ENCODE measurements at places on chromosomes 11 and 22.

DNA sequence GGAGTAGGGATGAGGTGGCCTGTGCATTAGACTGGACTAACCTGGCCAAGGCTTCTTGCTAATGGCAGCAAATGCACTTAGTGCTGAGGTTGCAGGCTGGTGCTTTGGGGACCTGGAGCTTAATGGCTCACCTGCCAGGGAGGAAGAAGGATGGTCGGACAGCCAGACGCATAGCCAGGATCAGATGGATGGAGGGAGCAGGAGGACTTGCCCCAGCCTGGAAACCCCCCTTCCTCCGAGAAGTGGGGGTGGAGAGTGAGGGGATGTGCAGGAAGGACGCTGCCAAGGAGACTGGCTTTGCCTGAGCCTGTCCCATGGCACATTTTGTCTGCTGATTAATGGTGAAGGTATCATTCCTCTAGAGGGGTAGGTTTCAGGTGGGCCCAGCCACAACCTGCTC is 17.9 kb downstream of the IGLL1 start:
- peaks cover 12% of the 10 kb centered on the region for H3K4me1 ChIP-seq
- no peaks in the 10 kb centered on the region for H3K36me3 ChIP-seq
- no peak overlapping the region for H3K27ac ChIP-seq
- H3K27me3 ChIP-seq: peaks cover 41% of the 10 kb centered on the region

GRCh38 chr11:28223994-28224393 is 115.8 kb downstream of the METTL15 start:
- H3K4me1 ChIP-seq: no peaks in the 10 kb centered on the region
- no peak for DNase-seq
- H3K27ac ChIP-seq: no peak overlapping the region
- H3K36me3 ChIP-seq: no peaks in the 10 kb centered on the region

DNA sequence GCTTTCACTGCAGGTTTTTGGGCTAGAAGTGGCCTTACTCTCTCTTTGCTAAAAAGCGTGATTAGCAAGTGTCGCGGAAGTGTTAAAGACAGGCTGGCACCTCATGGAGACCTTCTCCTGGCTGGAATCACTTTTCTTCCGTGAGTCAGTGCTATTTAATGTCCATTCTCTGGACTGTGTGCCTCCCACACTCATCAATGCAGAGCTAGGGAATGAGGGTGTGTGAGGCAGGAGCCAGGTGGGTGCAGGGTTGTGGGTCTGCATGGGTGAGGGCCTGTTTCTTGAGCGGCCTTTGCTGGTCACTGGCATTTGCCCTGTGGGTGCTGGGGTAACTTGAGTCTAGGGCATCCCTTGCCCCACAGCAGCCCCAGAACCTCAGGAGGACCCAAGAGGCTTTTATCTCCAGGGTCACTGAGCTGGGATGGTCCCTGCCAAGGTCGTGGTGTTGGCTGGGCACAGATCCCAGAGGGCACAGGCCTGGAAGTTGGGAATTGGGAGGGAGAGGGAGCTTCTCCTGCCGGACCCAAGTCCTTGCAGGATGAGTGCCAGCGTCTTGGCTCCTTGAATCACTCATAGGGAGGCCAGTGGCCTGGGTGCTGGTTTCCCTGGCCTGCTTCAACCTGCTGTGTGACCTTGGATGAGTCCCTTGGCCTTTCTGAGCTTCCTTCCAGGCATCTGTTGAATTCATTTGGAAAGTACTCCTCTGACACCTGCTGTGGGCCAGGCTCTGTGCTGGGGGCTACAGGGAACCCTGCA is 30.0 kb downstream of the KIAA1671 start:
- no peaks in the 10 kb centered on the region for H3K4me1 ChIP-seq
- no peak overlapping the region for H3K4me3 ChIP-seq
- no peaks in the 10 kb centered on the region for H3K36me3 ChIP-seq
- no peak overlapping the region for H3K27ac ChIP-seq
- H3K27me3 ChIP-seq: peaks cover 7% of the 10 kb centered on the region

DNA sequence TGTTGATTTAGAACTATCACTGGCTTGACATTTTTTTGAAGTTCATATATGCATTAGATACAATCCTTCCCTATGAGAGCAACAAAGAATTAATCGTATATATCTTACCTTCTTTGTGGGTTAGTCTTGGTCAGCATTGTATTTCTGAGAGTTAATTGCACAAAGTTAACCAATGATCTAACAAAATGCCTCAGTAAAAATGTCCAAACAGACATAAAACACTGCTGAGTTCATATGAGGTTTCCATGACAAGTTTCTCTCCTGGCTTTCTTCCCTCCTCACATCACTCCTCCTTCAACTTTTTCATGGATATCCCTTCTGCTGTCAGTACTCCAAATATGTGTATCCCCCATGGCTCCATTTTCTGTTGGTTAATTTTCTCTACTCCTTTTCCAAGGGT is 9.0 kb downstream of the MAP6 start:
- no peaks in the 10 kb centered on the region for H3K27me3 ChIP-seq
- no peaks in the 10 kb centered on the region for H3K4me1 ChIP-seq
- no peaks in the 10 kb centered on the region for H3K36me3 ChIP-seq
- no peak for DNase-seq
- no peak overlapping the region for H3K4me3 ChIP-seq

DNA sequence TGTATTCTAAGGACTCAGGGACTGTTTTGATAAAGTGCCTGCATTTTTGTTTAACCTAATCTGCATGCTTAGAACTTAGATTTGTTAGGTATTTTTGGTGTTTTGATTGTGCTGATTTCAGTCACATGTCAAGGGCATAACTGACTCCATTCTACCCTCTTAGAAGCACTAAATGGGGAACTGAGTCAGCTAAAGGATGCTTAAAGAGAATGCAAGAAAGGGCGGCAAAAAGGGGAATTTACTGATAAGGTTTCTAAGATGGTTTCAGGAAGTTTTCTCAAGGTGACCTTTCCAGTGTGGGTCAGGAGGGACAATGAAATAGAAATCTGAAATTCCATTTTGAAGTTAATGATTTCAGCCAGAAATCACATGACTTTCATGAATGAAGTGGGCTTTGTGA is 43.0 kb downstream of the MMP20 start:
- H3K27ac ChIP-seq: no peak overlapping the region
- peaks cover 4% of the 10 kb centered on the region for H3K4me1 ChIP-seq
- no peaks in the 10 kb centered on the region for H3K36me3 ChIP-seq
- DNase-seq: no peak

DNA sequence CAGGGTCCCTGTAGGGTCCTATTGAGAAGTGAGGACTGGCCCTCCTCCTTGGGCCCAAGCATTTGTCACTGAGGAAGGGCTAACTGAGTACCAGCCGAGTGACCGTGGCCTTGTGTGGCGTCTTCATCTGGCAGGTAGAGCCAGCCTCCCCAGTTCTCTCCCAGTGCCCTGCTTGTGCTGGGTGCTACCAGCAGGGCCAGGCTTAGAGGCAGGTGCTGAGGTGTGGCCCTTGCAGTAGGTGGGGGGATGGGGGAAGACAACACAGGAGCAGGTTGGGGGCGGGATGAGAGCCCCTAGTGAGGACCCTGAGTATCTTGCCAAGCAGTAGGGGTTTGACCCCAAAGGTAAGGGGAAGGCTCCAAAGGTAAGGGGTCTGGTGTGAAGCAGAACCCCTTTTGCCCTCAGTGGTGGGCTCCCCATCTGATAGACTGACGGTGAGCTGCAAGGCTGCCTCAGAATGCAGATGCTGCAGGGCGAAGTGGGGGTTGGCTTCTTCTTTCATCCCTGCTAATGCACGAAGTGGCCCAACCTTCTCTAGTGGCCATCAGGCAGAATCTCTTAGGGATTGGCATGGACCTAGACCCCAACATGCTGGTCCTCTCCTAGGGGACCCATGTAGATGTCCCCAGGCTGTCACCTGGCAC is 19.6 kb downstream of the CDC45 start:
- H3K4me3 ChIP-seq: no peak overlapping the region
- no peak overlapping the region for H3K27ac ChIP-seq
- no peak for DNase-seq
- H3K36me3 ChIP-seq: peaks cover 19% of the 10 kb centered on the region
- H3K4me1 ChIP-seq: peaks cover 3% of the 10 kb centered on the region

- peak; percentile 81 for DNase-seq
- H3K27me3 ChIP-seq: no peaks in the 10 kb centered on the region
- peaks cover 3% of the 10 kb centered on the region for H3K4me1 ChIP-seq
- H3K4me3 ChIP-seq: peak overlapping the region; percentile 77
- H3K27ac ChIP-seq: no peak overlapping the region
These were observed 36.1 kb upstream of the OR8B8 start for GRCh38 chr11:124481365-124482323.

DNA sequence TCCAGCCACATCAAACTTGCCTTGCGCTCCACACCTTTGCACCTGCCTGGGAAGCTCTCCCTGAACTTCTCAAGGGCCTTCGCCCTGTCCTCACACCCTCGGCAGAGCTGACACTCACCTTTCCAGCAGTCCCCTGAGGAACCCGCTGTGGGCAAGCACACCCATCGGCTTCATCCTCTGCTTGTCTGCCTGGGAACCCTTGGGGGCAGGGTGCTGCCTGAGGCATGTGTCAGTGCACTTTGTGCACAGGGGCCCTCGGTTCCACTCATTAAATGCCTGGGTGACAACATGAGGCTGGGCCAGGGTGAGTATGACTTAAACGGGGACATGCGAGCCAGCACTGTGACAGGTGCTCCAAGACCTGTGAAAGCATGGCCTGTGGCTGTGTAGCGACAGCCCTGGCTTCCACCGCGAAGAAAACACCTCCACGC is 2.6 kb upstream of the LRFN4 start:
- H3K4me1 ChIP-seq: peaks cover 30% of the 10 kb centered on the region
- peaks cover 49% of the 10 kb centered on the region for H3K36me3 ChIP-seq
- H3K27me3 ChIP-seq: no peaks in the 10 kb centered on the region
- no peak overlapping the region for H3K27ac ChIP-seq
- no peak overlapping the region for H3K4me3 ChIP-seq

- H3K27me3 ChIP-seq: peaks cover 4% of the 10 kb centered on the region
- H3K36me3 ChIP-seq: peaks cover 12% of the 10 kb centered on the region
- DNase-seq: no peak
- no peak overlapping the region for H3K4me3 ChIP-seq
These were observed 9.2 kb downstream of the FXYD2 start for GRCh38 chr11:117815262-117815803.

DNA sequence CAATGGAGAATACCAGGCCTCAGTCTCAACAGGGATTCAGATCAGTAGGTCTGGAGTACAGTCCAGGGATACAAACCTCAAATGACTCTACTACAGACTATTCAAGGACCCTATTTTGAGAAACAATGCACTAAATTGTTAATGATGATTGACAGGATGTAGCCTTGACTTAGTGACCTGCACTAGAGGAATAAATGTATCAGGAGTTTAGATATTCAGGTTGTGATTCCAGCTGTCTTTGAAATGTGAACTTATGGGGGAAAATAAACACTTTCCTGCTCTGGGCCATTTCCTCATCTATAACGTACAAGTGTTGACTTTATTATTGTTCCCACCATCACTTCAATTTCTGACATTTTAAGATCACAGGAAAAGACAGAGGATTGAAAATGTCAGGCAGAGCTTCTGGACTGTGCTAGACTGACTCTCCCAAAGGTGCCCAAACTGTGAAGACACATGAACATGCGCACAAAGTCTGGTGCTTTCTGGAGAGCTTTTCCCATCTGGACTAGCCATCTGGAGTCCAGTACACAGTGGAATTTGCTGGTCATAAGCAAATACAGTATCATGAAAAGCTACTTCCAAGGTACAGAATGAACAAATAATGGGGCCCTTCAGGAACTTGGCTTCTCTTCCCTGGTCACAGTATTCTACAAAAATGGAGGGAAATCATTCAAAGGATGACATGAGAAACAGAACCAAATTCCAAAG is 110.4 kb downstream of the USP35 start:
- H3K4me3 ChIP-seq: no peak overlapping the region
- no peaks in the 10 kb centered on the region for H3K36me3 ChIP-seq
- H3K27me3 ChIP-seq: no peaks in the 10 kb centered on the region
- DNase-seq: no peak
- peaks cover 3% of the 10 kb centered on the region for H3K4me1 ChIP-seq
- H3K27ac ChIP-seq: no peak overlapping the region

- H3K36me3 ChIP-seq: no peaks in the 10 kb centered on the region
- H3K27ac ChIP-seq: no peak overlapping the region
- H3K4me1 ChIP-seq: no peaks in the 10 kb centered on the region
- no peak for DNase-seq
- no peaks in the 10 kb centered on the region for H3K27me3 ChIP-seq
These were observed 259.9 kb downstream of the BUD13 start for GRCh38 chr11:116512841-116513240.

GRCh38 chr11:116162086-116162885 is 610.5 kb downstream of the BUD13 start:
- DNase-seq: no peak
- peaks cover 8% of the 10 kb centered on the region for H3K27me3 ChIP-seq
- no peaks in the 10 kb centered on the region for H3K4me1 ChIP-seq
- H3K36me3 ChIP-seq: no peaks in the 10 kb centered on the region
- H3K27ac ChIP-seq: no peak overlapping the region
- H3K4me3 ChIP-seq: no peak overlapping the region

DNA sequence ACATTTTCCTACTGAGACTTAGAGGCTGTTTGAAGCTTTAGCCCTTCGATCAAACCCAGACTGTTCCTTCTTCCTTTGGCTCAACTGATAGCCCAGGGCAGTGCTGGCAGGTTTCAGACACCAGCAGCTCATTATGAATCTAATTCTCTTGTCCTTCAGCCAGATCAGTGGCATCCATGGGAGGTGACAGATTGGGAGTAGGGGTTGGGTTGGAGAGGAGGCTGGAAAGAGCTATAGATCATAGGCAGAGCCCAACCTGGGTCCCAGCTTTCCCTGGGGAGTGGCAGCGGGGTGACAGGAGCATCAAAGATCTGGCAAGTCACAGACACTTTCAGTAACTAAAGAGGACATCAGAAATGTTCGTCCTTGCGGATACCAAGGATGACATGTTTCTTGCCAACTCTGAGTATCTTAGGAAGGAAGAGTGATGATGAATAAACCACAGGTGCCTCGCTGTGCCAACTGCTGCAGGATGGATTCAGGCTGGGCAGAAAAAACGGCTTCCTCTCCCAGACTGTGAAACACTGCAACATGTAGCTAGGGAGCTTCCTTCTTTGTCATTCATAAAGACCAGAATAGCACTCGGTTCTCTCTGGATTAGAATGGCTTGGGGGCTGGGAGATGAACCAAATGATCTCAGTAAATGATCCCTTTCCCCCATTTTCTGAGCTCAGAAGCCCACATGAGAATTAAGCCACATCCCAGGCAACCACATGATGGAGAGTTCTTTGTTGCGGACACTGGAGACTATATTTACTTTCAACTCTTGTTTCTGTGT is 19.1 kb downstream of the ABCC8 start:
- DNase-seq: no peak
- no peaks in the 10 kb centered on the region for H3K36me3 ChIP-seq
- no peak overlapping the region for H3K4me3 ChIP-seq
- H3K27ac ChIP-seq: no peak overlapping the region

DNA sequence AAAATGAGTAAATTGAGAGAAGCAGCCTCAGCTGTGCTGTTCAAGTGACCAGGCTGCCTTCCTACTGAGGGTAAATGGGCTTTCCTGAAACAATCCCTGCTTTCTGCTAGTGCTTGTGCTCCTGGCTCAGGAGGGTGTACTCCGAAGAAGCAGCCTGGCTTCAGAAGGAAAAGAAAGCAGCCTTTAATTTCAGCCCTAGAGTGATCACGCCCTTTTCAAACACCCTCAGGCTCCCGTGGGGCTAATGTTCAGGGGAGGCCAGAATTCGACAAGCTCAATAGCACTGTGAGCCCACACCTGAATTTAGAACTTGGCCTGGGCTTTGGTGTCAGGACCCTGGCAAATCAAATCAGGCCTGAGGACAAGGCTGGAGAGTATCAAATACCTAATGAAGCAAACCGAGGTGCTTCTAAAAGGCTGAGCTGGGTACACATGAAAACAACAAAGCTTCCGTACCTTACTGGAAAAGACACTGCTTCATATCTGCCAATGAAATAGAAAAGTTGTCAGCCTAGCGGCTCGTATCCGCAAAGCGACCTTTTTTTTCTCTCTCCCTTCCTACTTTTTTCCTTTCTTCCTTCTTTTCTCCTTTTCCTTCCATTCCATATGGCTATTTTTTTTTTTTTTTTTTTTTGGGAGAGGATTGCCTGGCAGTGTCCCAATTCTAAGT is 387.8 kb downstream of the SOX6 start:
- H3K4me1 ChIP-seq: peaks cover 4% of the 10 kb centered on the region
- H3K4me3 ChIP-seq: no peak overlapping the region
- H3K27me3 ChIP-seq: no peaks in the 10 kb centered on the region
- peak overlapping the region; percentile 46 for H3K27ac ChIP-seq
- DNase-seq: peak; percentile 40

All from mesenchymal stem cell (in vitro differentiated cells and primary cell).